ENCODE measurements at places on chromosomes 6 and 20. TPM values are rescaled to one million over a fixed set of nuclear protein-coding genes. Genes with fewer than 3 reads are reported as not detected.

ZNF341 gene
- 4.7 TPM for total RNA-seq

HECA gene
- total RNA-seq: 36.2 TPM

SAPCD1 gene
- total RNA-seq: 4.9 TPM

ANKEF1 gene
- 1.6 TPM for total RNA-seq

SLA2 gene
- total RNA-seq: 0.49 TPM

TCP11 gene
- not detected for total RNA-seq

CGA gene
- not detected for total RNA-seq

C2 gene
- 25.0 TPM for total RNA-seq

- no peak for DNase-seq
Observed at GRCh38 chr20:13183005-13183404, 38.1 kb upstream of the ISM1 start.

GRCh38 chr20:48215536-48215935 lies 430.3 kb upstream of the SULF2 start:
- DNase-seq: no peak

DNA sequence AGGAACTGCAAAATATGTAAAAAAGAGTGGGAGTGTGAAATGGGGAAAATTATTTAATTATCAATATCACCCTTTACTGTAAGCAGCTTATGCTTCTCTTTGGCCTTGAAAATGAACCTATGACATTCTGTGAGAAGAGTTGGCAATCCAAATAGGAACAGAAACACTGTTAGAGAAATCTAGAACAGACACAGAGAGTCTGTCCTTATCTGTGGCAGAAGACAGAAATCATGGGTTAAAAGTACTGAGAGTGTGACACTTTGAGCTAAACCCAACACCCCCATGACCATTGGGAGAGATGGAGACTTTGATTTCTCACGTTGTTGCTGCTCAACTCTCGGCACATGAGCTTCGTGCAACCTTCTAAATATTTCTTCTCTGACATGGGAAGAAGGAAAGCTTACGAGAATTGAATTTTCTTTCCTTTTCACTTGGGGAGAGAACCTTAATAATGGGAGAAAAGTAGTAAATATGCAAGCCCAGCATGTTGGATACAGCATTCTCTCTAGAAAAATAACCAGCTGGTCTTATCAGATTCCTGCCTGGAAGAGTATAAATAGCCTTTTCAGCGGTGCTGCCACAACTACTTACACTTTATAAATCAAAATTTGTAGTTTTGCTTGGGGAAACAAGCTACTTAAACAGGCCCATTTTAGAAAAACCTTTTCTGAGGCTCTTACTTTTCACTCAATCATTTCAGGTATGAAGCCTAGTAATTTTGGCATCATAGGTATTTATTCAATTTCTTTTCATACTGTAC lies 49.4 kb upstream of the NOX3 start:
- DNase-seq: no peak

DNA sequence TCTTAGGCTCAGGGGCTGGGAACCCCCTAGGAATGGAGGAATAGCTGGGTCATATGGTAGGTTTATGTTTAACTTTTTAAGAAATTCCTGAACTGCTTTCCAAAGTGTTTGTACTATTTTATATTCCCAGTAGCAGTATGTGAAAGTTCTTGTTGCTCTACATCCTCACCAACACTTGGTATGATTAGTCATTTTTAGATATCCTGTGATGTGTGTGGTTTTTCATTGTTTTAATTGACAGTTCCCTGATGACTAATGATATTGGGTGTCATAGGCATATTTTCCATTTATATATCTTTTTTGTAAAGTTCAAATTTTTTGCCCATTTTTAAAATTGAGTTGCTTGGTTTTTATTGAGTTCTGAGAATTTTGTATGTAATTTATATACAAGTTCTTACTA lies 72.3 kb downstream of the SLC16A10 start:
- DNase-seq: no peak

GRCh38 chr6:167995731-167996151 lies 1.7 kb upstream of the KIF25 start:
- no peak for DNase-seq

- DNase-seq: peak; percentile 78
Observed at GRCh38 chr6:111604259-111605099, 1.2 kb downstream of the TRAF3IP2 start.

GRCh38 chr20:11401988-11402387 lies 515.7 kb upstream of the BTBD3 start:
- no peak for DNase-seq

DNA sequence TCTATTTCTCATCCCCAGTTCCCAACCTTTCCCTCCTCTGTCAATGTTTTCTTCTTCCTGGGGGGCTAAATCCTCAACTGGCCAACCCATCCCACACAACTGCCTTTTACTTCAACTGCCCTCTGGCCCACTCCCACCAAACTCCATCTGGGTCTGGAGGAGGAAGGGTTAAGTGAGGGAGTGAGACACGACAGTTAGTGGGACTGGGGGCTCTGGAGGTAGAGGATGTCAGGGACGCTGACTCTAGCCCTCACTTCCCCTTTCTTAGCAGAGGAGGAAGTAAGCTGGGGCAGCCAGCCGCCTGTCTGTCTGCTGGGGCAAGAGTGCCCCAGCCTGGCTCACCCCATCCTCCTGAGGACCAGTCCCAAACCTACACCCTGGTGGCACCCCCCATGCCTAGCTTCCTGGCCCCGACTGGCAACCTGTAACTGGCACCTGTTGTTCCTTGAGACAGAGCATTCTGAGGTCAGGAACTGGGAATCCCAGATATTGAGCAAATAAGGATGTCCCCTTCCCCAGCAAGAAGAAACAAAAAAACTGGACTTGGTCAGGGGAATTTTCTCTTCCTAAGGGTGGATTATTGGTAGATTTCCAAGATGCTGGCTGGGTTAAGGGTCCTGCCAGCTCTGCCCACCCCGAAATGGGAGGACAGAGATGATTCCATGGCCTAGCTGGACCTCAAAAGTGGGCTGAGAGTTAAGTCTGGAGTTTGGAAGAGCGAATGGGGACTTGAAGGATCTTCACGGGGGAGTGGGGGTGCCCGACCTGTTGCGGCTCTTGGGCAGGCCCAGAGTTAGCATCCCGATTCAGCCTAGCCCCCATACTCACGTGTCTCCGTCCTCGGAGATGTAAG lies 971 bp downstream of the NFKBIE start:
- DNase-seq: no peak

- DNase-seq: no peak
Observed at GRCh38 chr20:33097001-33097400, 17.6 kb downstream of the BPIFB4 start.

- no peak for DNase-seq
Observed at GRCh38 chr6:74925683-74926082, 280.2 kb downstream of the COL12A1 start.

DNA sequence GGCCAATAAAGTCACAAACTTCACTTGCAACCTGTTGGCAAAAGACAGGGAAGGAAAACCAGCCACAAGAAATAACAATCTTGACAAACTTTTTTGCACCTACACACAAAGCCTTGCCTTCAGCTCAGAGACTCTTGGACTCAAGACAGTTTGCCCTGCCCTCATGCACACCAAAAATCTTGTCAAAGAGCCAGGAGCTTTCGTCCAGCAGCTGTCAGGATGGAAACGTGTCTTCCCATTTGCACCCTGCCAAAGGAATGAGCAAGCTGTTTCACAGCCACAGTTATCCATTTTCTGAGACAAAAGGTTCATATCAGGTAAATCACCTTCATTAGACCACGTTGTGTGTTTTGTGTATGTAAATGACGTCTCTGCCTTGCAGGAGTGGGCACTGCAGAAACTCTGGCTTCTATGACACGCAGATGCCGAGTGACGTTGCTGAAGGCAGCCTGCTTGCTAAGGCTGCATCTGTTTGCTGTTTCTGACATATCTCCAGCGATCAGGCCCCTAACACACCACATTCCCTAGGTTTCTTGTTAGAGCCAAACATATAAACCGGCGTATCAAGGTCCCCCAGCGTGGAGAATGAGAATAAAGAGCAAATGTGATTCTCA lies 193.4 kb downstream of the SYNDIG1 start:
- DNase-seq: peak; percentile 17

- no peak for DNase-seq
Observed at GRCh38 chr6:111870742-111871064, 2.5 kb downstream of the FYN start.

DNA sequence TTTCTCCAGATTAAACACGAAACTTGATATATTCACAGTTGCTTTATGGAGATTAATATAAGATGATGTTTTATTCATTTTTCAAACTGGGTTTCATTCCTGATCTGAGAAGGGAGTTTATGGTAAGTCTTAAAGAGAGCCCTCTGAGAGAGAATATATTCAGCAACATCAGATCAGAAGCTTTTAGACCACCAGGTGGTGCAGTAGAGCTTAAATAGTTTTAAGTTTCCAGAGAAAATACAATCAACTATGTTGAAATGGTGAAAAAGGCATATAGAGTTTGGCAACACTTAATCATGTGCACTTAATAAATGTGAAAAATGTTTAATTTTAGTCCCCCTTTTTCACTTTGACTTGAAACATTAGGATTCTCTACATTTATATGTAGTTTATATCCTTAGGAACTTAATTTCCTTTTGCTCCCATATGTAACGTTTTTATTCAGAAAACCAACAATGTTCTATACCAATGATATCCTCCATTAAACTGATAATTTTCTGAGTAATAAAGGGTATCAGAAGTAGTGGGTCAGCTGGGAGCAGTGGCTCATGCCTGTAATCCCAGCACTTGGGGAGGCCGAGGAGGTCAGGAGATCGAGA lies 86.4 kb upstream of the CLDN20 start:
- no peak for DNase-seq

GRCh38 chr6:36598326-36598725 lies 4.2 kb downstream of the SRSF3 start:
- DNase-seq: no peak

DNA sequence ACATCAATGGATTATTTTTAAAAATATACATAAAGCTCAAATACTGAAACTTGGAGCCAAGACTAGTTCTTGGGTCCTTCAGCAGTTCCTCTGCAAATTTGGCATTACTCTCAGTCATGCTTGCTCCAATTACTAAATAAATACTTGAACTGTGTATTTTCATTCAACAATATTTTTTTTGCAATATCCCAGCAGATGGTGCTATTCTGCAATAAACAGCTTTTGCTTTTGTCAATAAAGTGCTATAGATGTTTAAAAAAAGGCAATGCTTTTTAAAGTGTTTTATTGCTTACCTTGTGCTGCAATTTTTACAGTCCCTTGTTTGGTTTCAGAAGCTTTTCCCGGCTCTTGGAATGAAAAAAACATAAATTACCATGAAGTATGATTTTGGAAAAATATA lies 243.4 kb downstream of the TRDN start:
- no peak for DNase-seq

DNA sequence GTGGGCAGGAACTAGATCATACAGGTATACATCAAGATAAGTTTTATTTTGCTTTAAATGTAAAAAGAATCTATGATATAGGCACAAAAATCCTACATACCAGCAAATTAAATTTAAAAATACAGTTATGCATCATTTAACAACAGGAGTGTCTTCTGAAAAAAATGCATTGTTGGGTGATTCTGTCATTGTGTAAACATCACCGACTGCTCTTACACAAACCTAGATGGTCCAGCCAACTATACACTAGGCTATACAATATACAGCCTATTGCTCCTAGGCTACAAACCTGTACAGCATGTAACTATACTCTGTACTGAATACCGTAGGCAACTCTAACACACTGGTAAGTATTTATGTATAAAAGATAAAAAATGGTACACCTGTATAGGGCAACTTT lies 139.4 kb downstream of the RNGTT start:
- DNase-seq: no peak

Measured in sciatic nerve (tissue), 2 donors.